Fibroblast of pulmonary artery (primary cell): ENCODE measurements at places on chromosomes 3 and 15.

DNA sequence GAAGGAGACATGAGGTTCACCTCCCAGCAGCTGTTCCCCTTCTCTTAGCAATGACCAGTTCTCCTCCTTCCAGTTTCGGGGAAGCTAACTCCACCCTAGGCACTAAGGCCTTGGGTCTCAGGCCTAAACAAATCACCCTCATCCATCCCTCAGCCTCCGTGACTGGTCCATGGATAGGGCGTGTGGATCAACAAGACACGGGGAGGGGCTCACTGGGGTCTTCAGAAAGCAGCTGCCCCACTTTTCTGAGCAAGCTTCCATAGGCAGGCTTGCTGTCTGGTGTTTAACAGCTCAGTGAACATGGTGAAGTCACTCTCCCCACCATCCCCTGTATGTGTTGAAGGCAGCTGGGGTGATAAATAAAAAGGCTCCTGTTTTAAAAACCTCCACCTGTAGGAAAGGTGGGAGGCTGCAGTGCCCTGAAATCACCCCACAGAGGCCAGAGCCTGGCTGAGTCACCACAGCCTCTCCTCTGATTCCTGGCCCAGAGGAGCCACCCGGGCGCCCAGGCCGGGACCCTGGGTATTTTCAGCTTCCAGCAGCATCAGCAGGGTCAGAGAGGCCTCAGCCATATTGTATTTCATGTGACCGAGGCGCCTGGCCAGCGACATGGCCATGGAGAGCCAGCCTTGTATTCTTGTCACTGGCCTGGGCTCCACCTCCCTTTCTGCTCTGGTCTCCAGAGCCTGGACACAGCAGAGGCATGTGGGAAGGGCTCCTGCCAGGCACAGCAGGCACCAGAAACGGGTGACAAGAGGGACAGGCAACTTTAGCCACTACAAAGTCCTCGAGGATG, 60.3 kb upstream of the HERC1 start:
- DNase-seq = no peak

GRCh38 chr15:61527836-61528580, 298.9 kb upstream of the RORA start:
- DNase-seq = no peak

DNA sequence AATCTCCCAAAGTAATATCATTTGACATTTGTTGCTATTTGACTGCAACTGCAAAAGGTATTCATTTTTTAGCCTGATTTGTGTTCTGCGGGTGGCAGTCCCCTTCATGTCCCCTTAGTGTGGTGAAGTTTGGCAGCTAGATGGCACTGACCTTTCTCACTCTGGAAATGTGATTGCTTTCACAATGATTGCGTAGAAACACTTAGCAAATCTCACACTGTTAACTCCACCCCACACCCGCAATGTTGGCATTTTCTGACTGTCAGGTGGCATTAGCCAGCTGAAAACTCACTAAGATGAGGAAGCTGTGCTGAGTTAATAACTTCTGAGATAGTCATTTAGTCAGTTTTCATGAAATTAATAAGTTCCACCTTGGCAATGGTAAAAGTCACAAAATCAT, 76.9 kb downstream of the TRIM69 start:
- no peak for DNase-seq

- peak; percentile 89 for DNase-seq
Observed at GRCh38 chr15:64246364-64247189, 83.8 kb upstream of the PPIB start.

- DNase-seq = no peak
Observed at GRCh38 chr15:71844916-71845315, 34.6 kb downstream of the NR2E3 start.

GRCh38 chr3:187914231-187914630, 169.0 kb upstream of the BCL6 start:
- DNase-seq = no peak

DNA sequence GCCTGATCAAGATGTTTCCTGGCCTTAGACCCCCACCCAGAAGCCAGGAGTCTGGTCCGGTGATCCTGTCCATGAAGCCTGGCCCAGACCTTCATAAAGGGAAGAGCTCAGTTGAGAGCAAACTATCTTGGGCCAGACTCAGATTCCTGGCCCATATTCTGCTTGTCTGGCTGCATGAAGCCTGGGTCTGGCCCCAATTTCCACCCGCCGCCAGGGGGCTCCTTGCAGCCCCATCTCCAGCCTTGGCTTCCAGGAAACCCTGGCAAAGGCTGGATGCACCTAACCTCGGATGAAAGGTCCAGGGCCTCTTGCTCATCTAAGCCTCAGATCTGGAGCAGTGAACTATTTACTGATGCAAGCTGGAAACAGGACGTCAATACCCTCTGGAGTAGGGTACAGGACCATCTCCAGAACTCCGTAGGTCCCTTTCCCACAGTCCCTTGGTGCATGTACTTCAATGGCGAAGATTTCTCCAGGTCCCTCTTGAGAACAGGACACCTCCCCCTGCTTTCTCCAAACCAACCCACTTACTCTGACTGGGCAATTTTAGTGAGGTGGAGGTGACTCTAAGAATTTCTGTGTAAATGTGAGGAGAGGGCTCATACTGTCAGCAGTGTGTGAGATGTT, 5.6 kb downstream of the FOXL2 start:
- peak; percentile 66 for DNase-seq

GRCh38 chr3:5210926-5211325, 23.4 kb downstream of the EDEM1 start:
- no peak for DNase-seq

GRCh38 chr15:73176598-73176997, 124.3 kb downstream of the NEO1 start:
- no peak for DNase-seq

DNA sequence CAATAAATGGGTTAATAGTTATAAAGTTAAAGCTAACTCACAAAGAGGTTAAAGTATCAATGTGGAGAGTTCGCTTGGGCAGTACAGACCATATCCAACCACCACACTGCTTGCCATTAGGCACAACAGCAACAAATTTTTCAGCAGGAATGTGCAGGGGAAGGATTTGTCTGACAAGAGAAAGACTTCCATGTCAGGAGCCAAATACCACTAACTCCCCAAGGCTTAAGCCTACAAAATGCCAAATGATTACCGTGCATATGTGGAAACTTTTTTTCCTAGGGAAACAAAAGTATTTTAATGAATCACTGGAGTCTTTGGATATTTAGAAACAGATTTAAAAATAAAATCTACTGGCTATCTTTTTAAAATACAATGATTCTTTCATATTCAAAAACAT, 8.1 kb downstream of the VGLL3 start:
- DNase-seq = peak; percentile 92

DNA sequence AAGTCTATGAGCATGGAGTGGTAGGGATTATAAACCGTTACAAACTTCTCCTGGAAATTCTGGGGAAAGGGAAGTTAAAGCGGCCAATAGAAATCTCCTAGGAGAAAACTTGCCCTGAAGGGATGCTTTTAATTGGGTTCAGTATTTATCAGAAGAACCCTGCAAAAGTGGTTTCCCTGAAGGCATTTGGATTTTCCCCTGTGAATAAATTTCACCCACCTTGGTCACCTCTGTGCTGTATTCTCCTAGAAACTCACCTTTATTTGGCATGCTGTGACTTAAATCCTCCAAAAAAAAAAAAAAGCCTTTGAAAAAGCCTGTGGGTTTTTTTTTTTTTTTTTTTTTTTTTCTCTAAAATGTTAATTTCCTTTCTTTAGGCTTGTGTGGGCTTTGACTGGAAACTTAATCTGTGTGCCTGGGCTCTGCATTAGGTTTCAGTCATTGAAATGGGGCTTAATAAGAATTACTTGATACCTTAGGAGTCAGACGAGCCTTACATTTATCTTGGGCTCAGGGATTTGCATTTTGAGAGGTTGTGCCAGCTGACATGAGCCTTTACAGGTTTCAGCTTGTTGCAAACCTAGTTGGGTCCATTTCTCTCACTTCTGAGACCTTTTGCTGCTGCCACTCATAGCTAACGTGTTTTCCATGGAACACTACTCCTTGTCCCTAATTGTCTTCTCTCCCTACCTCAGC, 22.0 kb downstream of the TGFBR2 start:
- DNase-seq = no peak

- peak; percentile 91 for DNase-seq
Observed at GRCh38 chr3:112814266-112814665, 32.4 kb downstream of the CD200R1L start.

DNA sequence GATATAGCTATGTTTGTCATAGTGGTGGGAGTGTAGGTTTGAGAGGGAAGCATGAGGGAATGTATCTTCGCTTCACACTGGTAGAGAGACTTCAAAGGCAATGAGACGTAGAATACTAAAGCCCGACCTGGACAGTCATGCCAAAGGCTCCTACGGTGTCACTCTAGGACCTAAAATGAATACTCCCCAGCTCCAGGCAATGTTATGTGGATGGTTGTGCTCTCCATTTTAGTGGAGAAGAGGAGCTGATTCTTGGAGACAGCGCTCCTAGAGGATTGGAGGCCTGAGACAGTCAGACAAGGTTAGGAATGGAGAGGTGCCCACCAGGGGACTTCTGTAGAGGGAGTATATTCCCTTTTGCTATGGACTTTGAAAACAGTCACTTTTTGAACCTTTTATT, 260.1 kb downstream of the MEX3B start:
- no peak for DNase-seq

DNA sequence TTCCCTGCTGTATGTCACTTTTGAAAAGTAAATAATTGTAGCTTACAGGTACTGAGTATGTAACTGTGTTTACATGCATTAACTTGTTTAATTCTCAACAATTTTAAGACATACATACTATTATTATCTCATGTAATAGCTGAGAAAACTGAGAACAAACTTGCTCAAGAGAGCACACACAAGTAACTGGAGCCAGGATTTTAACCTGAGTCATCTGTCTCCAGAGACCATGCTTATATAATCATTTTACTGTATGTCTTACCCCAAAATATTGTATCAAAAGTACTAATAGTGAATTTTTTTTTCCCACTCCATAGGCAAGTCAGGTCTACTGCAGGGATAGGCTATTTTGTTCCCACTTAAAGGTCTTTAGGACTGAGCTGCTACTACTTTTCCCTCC, 95.4 kb downstream of the FEZF2 start:
- no peak for DNase-seq

DNA sequence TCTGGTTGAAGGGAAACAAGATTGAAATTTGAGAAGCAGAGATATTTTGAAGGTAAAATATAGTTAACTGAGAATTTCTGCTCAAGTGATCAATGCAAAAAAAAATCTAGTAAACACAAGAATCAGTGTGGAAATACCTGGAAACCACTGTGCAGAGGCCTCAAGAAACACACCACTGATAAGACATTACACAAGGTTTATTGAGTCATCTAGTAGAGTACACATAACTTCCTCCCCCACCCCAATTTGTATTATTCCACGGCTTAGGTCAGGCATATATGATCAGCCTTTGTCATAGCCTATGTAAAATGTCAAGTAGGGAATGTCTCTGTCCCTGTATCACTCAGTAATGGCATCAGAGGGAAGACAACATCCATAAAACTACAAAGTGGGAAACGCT, 447.8 kb upstream of the BCHE start:
- DNase-seq = peak; percentile 67

DNA sequence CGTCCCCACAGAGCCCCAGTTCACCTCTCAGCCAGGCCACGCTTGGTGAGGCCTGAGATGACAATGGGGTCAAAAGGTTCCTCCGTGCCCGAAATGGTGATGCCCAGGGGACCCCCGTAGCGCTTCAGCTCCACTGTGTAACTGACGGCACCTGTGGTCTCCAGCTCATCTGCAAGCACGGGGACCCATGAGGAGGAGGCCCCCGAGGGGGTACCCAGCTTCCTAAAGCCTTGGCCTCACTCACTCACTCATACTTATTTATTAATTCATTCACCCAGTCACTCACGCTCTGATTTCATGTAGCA, 30.4 kb downstream of the GRIP2 start:
- DNase-seq = no peak

DNA sequence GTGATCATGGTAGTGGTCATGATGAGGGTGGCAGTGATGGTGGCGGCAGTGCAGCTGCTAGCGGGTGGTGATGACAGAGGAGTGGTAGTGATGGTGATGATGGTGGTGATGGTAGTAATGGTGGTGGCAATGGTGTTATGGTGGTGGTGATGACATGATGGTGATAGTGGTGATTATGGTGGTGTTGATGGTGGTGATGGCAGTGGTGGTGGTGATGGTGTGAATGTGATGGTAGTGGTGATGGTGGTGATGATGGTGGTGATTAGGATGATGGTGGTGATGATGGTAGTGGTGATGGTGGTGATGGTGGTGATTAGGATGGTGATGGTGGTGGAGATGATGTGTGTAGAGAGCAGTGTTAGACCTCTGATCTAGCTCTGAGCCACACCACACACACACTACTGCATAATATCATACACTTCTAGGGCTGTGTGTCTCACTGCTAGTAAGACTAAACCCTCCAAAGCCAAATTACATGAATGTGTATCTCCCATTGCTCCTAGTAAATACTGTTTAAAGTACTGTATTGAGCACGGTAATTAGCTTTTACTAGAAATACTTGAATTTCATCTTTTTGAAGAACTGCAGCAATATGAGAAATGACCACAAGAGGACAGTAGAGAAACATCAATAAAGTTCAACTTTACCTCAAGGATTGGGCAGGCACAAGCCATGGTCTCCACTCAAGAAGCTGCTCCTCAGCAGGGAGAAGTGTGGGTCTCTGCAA, 28.8 kb downstream of the TMED3 start:
- DNase-seq = peak; percentile 74

- DNase-seq = no peak
Observed at GRCh38 chr3:133853063-133853924, 42.4 kb downstream of the RAB6B start.

DNA sequence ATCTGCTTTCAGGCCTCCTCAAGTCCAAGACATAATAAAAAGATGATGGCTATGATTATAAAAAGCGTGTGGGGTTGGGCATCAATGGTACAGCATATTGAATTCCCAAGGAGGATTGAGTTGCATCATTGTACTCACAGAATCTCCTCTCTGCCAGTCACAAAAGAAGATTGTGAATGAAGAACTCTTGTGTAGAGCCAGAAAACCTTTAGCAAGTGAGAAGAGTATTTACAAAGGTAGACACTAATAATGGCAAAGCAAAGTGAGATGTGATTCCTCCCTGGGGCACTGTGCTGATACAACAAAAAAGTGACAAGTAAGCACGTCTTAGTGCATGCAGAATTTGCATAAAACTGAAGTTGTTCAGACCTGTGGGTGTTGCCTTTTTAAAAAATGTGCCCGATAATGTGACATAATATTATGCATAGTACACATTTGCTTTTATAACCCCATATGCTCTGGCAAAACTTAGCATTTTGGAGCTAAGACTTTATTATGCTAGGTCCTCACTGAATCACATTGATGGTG, 291.2 kb upstream of the TBC1D5 start:
- DNase-seq = no peak

- no peak for DNase-seq
Observed at GRCh38 chr15:39367596-39367995, 213.3 kb upstream of the THBS1 start.

GRCh38 chr3:70736009-70736408, 423.6 kb upstream of the MDFIC2 start:
- DNase-seq = peak; percentile 23

GRCh38 chr3:155416500-155417118, 123.1 kb upstream of the STRIT1 start:
- DNase-seq = peak; percentile 33

- no peak for DNase-seq
Observed at GRCh38 chr3:141021261-141021660, 29.9 kb upstream of the SPSB4 start.
